Right ventricle myocardium inferior (tissue), 1 donor: ENCODE measurements at places on chromosomes 12 and 14.

GRCh38 chr12:94898388-94898787, 105.1 kb downstream of the NDUFA12 start:
- no peak for DNase-seq

- DNase-seq: no peak
These were observed 57.5 kb downstream of the PLEKHA5 start for GRCh38 chr12:19186722-19187661.

DNA sequence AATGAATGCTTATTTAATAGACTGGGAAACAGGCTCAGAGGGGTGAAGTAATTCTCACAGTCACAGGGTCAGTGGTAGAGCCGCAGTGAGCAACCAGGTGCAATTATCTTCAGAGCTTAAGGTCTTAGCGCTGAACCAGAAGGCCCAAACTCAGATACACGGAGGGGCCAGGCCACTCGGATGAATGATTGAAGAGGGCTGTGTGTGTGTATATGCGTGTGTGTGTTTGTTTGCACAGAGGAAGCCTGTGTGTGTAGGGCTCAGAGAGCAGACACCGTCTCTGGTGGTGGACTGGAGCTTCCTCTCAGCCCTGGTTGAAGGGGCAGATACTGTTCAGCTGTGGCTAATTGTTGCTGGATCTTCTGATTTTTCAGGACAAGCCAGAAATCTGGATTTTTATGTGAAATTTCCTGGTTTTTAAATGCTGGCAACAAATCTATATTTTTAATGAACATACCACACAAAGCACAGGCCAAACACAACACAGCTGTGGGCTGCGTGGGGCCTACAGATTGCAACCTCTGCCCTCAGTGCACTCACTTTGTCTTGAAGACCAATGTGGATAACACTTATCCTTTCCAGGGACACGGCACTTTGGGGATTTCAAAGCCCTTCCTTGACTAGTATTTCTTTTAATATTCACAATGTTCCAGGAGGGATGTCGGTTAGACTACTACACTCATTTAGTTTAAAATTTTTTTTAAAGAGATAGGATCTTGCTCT, 94.5 kb upstream of the NRXN3 start:
- DNase-seq: no peak

DNA sequence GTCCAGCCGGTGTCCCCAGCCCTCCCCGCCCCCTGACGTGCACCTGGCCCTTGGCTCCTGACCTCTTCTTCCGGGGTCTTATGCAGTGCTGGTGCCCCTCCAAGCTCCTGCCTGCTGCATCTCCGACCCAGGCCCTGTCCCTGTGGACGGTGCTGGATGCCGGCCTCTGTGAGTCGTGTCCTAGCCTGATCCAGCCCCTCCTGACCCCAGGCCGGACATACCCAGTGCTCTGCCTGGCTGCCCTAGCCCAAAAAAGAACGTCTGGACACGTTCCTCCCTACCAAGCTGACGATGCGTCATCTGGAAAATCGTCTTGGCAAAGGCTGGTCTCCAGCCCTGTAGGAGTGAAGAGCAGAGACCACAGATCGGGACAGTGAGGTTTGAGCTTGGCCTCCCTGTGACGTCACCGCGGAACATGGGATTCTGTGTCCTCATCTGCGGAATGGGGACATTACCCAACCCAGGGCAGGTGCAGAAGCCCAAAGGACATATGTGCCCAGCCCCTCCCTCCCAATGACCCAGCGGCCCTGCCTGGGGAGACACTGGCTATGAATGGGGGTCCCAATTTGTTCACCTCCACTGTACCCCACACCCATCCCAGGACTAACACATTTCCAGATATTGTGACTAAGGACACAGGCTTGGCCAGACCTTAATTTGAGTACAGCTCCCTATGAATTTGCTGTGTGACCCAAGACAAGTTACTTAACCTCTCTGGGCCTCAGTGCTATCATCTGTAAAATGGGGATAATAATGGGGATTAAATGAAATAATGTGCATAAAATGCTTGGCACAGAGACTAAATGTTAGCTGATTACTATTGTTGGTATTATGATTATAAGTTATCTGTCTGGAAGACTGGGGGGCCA, 51.0 kb upstream of the BCL11B start:
- no peak for DNase-seq

- DNase-seq: peak; percentile 86
These were observed 117.2 kb downstream of the GRIN2B start for GRCh38 chr12:13864081-13864673.

DNA sequence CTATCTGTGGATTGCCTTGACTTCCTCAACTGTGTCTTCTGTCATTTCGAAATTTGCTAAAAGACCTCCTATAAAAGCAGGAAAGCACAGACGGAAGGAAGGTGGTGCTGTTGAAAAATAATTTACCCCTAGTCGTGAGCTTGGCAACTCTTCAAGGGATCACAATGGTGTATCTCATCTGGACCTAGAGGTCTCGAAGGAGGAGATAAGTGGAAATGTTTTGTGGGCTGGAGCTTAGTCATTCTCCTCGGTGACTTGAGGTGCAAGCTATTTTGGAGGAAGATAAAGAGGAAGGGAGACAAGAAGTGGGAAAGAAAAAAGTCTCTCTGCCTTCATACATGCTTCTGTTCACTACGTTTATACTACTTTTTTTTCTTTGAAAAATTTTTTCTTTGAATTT, 89.9 kb downstream of the FLRT2 start:
- DNase-seq: no peak

GRCh38 chr14:103296987-103297386, 37.0 kb upstream of the EIF5 start:
- DNase-seq: no peak

- DNase-seq: no peak
These were observed 20.5 kb downstream of the SLC38A2 start for GRCh38 chr12:46351886-46352650.

GRCh38 chr12:93663729-93664084, 13.5 kb upstream of the CRADD start:
- DNase-seq: no peak

DNA sequence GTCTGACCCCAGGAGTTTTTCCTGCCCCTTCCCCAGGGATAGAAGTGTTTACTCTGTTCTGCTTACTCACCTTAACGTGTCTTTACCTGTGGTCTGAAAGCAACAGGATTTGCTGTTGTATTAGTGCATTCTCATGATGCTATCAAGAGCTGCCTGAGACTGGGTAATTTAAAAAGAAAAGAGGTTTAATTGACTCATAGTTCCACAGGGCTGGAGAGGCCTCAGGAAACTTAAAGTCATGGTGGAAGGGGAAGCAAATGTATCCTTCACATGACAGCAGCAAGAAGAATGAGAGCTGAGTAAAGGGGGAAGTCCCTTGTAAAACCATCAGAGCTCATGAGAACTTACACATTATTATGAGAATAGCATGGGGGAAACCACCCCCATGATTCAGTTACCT, 240.4 kb downstream of the SNAPC1 start:
- DNase-seq: no peak
